ENCODE measurements at places on chromosomes 7 and 10. TPM values are rescaled to one million over a fixed set of nuclear protein-coding genes. Genes with fewer than 3 reads are reported as not detected.

DLG5 gene
- polyA plus RNA-seq, result 13.4 TPM

DNA sequence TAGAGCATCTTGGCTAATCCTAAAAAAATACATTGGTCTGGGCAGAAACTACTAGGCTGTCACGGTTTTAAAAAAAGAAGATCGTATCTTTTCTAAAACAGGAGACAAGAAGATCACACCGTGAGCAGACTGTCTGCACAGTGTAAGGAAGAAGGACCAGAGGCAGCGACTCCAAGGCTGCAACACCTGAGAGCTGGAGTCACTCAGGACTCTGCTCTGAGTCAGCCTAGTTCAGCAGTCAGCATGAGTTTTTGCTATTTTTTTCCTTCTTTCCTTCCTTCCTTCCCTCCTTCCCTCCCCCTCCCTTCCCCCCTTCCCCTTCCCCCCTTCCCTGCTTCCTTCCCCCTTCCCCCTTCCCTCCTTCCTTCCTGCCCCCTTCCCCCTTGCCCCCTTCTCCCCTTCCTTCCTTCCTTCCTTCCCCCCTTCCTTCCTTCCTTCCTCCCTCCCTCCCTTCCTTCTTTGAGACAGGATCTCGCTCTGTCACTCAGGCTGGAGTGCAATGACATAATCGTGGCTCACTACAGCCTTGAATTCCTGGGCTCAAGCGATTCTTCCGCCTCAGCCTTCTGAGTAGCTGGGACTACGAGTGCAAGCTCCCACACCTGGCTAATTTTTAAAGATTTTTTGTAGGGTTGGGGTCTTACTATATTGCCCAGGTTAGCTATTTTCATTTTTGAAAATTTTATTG lies 24.4 kb downstream of the BAG3 start:
- DNase-seq, result no peak

BEND7 gene
- polyA plus RNA-seq, result 4.5 TPM

GRCh38 chr7:80984619-80985018 lies 65.8 kb upstream of the SEMA3C start:
- no peak for DNase-seq

DNA sequence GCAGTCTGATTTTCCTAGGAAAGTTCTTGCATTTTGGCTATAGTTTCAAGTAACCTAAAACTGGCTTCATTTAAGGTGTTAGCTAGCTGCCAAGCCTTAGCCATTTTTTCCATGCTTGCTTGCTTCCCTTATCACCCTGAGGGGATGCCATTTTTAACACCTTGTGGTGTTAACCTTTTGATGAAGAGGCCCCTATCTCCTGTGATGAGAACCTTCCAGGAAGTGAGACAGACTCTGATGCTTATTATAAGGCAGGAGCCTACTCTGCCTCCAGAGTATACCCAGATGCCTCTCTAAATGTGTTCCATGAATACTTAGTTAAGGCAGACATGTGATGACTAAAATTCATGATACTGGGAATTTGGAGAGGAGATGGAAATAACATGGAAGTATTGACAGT lies 4.9 kb upstream of the VWA2 start:
- no peak for DNase-seq

DNA sequence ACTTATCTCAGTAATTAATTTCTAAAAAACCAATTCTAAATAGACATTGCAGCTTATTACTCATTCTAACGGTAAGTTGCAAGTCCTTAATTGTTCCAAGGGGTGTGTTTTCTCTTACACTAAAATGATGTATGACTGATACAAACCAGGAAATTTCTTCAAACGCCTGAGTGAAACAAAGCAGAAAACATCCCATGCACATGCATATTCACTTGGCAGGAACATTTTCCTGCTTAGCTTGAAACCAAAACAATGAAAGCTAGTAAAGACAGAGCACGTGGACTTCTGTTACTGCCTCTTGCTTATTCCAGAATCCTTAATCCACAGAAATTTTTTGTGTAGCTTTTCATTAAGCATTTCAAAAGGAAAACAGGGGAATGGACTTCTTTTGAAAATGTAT lies 187.7 kb downstream of the MTERF1 start:
- DNase-seq, result no peak

OPN1SW gene
- polyA plus RNA-seq, result not detected

- no peak for DNase-seq
Observed at GRCh38 chr7:4715410-4715776, 33.3 kb downstream of the FOXK1 start.

GRCh38 chr7:76509931-76510877 lies at the start of gene UPK3B:
UPK3B (plus strand) TSS chr7:76510552; CDS start chr7:76510653, 101 bp downstream.
- DNase-seq, result no peak

Measured in BJ (cell line).